Endothelial cell of umbilical vein (primary cell): ENCODE measurements at places on chromosomes 13 and 19.

GRCh38 chr13:55234311-55234710 lies 1906.4 kb upstream of the PRR20A start:
- DNase-seq: no peak

- DNase-seq: no peak
These were observed 23.0 kb downstream of the GTF2F2 start for GRCh38 chr13:45143346-45143751.

- no peak for DNase-seq
These were observed 93.9 kb downstream of the UBL3 start for GRCh38 chr13:29756506-29756905.

- DNase-seq: no peak
These were observed 45.8 kb upstream of the RCBTB2 start for GRCh38 chr13:48578516-48579164.

DNA sequence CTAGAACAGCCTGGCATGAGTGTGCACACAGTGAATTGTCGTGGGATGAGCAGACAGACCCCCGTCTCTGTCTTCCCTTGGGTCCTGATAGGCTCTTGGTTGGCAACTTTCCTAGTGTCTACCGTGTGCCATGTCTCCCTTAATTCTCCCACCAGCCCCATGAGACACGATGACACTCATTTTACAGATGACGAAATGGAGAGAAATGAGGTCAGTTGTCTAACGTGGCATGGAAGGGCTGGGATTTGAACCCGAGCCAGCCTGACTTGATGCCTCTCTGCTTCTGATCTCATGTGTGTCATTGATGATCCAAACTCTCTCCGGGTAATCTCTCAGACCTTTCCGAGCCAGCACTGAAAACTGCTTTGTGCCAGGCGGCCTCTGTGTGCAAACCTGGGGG lies 8.4 kb upstream of the KLK14 start:
- no peak for DNase-seq

GRCh38 chr13:90154311-90154960 lies 1193.1 kb upstream of the MIR17HG start:
- no peak for DNase-seq

- no peak for DNase-seq
These were observed 63.1 kb downstream of the AP1M1 start for GRCh38 chr19:16260812-16261161.

DNA sequence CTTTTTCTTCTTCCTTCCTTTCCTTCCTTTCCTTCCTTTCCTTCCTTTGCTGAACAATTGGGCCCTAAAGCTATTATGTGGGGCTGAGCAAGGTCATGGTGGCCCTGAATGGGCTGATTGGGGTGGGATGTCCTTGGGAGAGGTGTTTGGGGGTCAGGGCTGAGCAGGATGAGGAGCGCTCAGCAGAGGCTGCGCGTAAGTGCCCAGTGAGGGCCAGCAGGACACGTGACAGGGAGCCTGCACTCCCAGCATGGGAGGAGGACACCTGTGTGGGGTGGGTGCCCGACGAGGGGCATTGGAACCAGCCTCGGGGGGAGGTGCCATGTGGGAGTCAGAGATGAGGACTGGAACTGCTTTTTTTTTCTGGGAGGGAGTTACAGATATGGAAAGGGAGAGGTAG lies 5.4 kb upstream of the LGALS7 start:
- DNase-seq: no peak

DNA sequence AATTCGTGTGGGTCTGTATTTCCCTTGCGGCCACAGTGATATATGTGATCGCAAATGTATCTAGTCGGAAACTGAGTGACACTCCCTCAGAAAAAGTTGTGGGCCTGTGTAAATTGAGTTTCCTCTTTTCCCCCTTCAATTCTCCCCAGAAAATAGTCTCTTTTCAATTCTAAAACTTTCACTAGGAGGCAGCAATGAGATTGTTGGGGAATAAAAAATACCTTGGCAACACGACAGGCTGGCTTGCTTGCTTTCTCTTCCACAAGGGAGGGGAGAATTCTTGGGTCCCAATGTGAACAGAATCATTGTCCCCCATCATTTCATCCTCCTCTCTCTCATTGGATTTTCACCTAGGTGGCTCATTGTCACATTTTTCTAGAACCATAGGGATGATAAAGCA lies 3.7 kb upstream of the SOX21 start:
- no peak for DNase-seq

- no peak for DNase-seq
These were observed 13.3 kb downstream of the SPATA13 start for GRCh38 chr13:24173795-24174194.

GRCh38 chr13:93534181-93534700 lies 307.6 kb downstream of the GPC6 start:
- DNase-seq: no peak

DNA sequence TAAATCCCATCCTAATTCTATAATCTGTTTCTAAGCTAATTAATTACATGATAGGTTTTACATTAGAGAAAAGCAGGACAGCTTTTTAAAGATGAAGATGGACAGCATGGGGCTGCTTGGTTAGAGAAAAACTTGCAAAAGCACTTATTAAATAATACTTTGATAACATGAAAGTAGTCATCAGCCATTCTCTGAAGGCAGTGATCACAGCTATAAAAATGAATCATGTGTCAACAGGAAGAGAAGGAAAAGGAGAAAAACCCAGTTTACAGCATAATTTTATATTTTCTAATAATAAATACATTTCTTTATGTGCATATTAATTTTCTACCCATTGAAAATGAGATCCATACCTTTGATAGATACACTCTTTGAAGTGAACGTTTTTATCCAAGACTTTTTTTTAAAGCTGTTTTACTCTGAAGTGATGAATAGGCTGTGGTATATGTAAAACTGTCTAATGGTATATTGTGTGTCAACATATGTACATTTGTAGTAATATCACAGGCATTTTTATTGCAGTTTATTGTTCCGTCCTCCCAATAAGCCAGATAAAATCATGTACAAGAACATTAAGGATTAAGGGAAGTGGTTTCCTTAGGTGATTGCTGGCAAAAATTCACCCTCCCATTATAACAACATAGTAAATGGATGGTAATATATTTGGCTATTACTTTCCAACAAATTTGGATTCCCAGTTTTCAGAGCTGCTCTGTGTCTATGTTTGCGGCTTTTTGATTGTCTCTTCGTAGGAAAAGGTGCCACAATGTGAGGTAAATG lies 1.3 kb upstream of the KLF5 start:
- no peak for DNase-seq

DNA sequence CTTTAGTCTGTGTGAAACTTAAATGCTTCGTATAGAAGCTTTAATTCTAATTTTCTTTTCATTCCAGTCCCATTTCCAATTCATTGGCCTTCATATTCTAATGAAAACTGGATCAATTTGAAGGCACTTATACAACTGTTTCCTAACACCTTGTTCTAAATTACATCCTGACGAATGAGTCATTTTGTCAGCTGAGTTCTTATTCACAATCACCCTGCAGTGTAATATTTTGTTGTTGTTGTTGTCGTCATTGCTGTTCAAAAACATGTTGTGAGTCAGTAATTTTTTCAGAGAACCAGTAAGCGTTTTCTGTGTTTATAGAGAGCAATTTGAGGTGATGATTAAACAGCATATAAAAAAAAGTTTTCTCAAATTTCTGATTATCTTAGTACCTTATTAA lies 290.0 kb downstream of the PCDH9 start:
- peak; percentile 47 for DNase-seq

DNA sequence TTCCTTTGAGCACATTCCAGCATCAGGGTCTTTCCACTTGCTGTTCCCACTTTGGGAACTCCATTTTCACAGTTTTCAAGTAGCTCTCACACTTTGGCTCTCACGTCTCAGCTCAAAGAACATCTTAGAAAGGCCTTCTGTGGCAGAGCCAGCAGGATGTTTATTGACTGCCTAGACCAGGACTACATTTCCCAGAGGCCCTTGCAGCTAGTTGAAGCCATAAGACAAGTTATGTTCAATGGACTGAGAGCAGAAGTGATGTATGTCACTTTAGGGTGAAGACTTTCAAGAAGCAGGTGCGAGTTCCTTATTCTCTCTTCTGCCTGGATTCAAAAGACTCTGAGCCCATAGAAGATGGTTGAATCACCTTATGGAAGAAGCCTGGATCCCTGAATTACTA lies 4.3 kb upstream of the HAUS5 start:
- no peak for DNase-seq

DNA sequence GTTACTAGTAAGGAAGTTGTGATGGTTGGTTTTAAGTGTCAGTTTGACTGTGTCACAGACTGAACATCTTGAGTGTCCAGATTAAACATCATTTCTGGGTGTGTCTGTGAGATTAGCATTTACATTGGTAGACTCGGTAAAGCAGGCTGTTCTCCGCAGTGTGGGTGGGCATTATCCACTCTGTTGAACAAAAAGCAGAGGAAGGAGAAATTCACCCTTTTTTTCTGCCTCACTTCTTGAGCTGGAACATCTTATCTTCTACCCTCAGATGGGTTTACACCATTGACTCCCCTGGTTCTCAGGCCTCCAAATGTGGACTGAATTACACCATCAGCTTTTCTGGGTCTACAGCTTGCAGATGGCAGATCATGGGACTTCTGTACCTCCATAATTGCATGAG lies 63.7 kb upstream of the ZDHHC20 start:
- no peak for DNase-seq

DNA sequence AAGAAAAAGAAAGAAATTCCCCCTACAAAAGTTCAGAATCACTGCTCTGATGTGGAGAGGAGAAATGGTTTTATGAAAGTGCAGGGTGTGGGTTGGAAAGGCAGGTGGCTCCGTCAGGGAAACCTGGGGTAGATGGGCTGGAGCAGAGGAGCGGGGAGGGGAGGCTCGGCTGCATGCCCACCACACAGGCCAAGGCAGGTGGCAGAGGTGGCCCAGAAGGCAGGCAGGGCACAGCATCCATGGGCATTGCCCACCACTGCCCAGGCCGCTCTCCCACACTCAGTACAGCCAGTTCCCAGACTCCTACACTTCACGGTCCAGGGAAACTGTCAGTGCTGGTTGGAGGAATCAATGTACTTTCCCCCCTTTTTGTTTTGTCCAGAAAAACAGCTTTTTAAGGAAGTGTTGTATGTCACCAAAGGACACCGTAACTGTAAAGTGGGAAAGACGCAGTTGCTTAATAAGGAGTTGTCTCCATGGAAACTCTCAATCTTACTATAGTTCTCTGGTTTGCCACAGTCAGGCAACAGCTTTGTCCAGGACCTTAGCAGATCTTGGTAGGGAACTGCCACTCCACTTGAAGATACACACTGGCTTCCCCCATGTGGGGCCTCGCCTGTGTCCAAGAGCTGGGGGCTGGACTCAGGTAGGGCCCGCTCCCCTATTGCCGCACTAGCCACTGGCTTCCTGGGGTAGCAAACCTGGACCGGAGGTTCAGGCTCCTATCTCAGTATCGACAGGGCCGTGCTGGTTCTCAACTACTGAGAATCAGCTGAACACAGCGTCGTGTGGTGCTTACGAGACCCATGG lies 82.9 kb downstream of the RAB20 start:
- DNase-seq: no peak

DNA sequence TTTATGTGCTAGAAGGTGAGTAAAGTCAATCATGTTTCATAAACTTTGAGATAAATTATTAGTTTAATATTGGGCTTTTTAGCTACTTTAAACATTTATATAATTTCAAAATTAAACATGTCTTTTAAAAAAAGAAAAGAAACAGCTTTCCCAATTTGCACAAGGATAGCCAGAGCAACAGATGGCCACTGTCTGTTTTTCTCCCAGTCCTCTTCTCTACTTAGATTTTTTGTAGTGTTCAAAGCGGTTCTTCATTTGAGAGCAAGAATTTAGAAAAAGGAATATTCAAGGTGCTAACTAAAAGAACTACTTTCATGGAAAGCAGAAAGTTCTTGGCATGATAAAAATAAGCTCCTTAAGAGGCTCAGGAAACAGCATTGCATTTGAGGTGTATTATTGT lies 128.3 kb upstream of the MIR17HG start:
- DNase-seq: no peak

DNA sequence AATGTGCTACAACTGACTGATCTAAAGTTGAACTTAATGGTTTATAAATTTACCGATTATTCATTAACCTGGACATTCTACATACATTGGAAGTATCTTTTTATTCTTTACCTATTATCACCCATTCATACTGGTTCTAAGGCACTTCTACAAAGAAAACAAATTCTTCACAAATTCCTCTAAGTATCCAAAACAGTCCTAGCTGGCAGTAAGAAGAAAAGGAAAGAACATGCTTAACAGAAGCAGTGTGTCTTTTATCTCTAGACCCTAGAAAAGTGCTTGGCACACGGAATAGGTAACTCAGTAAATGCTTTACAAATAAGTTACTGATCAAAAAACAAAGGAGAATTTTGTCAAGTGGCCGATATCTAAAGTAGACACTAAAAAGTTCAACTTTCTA lies 32.8 kb downstream of the TSC22D1 start:
- DNase-seq: no peak

DNA sequence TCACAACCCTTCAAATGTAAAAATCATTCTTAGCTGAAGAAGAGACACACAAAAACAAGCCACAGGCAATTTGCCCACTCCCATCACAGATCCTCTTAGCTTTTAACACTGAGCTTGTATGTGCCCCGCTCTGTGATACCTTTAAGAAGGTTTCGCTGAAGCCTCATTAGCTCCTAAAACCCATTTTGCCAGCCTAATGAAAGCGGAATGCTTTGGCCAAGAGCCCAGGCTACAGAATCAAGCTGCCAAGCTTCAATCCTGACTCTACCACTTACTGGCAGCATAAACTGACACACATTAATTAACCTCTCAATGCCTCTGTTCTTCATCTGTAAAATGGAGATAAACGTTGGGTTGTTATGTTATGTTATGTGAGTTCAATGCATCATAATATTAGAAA lies 10.5 kb downstream of the ZNF112 start:
- DNase-seq: no peak

DNA sequence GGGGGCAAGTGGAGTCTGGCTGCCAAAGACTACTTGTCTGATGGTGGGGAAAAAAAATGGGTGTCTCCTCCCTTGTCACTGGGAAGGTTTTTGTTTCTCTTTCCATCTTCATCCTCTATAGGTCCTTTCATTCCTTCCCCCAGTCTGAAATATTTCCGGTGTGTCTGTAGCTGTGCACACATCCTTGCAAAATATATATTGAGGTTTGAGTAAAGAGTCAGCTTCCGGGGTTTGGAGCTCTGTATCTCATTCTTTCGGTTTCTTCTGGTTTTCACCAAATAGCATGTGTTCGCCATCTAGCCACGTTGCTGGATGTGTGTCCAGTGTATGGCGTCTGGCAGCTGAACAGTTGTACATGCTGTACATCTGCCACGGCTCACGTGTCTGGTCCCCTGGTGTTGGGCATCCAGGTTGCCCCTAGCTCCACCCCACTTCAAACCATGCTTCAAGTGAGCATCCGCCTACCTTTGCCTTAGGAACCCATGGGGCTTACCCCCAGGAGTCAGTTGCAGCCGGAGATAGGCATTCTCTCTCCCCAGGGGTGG lies 142.2 kb downstream of the SIPA1L3 start:
- no peak for DNase-seq
